ENCODE measurements at places on chromosomes 13 and 19.

GRCh38 chr13:59747529-59747928 lies 416.2 kb downstream of the DIAPH3 start:
- no peak for DNase-seq

- no peak for DNase-seq
Measured at GRCh38 chr19:14167576-14168138, 31.3 kb upstream of the ASF1B start.

- DNase-seq: no peak
Measured at GRCh38 chr19:33396701-33397535, 23.4 kb downstream of the CEBPG start.

GRCh38 chr13:38804061-38804460 lies 117.2 kb downstream of the FREM2 start:
- DNase-seq: no peak

GRCh38 chr13:96020155-96020575 lies 33.0 kb downstream of the UGGT2 start:
- peak; percentile 29 for DNase-seq

- no peak for DNase-seq
Measured at GRCh38 chr13:97948041-97948440, 5.4 kb upstream of the IPO5 start.

GRCh38 chr13:62702502-62702901 lies 1286.9 kb upstream of the PCDH20 start:
- DNase-seq: no peak

GRCh38 chr19:47544075-47544474 lies 28.9 kb downstream of the ZNF541 start:
- no peak for DNase-seq

GRCh38 chr13:47019977-47020376 lies 123.1 kb upstream of the HTR2A start:
- DNase-seq: no peak

DNA sequence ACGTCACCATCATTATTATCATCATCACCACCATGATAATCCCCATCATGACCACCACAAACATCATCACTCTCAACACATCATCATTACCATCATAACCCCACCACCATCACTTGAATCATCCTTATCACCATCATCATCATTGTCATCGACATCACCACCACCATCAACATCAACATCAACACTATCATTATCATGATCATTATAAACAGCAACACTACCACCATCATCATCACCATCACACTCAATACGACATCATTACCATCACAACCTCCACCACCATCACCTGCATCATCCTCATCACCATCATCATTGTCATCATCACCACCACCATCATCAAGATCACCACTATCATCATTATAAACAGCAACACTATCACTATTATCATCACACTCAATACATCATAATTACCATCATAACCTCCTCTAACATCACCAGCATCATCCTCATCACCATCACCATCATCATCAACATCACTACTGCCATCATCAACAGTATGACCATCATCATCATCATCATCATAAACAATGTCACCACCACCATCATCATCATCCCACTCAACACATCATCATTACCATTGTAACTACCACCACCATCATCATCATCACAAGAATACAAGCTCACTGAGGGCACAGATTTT lies 78.7 kb downstream of the MBD3L1 start:
- DNase-seq: no peak
